ENCODE measurements at places on chromosomes 6 and 20.

- no peak for DNase-seq
Measured at GRCh38 chr20:38941726-38942389, 15.6 kb downstream of the FAM83D start.

DNA sequence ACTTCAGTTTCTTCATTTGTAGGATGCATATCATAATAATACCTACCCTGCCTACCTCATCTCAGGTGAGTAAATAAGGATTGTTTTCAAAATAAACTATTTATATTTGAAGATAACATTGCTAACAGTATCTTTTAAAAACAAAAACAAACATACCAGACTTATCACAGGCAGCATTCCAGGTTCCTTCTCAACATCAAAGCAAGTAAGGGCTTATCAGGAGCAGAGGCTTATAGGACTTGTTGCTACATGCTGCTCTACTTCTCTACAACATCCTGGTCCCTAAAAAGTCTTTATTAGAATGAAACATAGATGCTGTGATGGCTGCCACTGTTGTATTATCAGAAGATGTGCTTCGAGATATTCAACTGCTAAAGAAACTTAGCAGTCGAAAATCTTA is 149.2 kb upstream of the PRDM1 start:
- DNase-seq = no peak

GRCh38 chr6:135008072-135008940 is 46.3 kb downstream of the HBS1L start:
- no peak for DNase-seq

DNA sequence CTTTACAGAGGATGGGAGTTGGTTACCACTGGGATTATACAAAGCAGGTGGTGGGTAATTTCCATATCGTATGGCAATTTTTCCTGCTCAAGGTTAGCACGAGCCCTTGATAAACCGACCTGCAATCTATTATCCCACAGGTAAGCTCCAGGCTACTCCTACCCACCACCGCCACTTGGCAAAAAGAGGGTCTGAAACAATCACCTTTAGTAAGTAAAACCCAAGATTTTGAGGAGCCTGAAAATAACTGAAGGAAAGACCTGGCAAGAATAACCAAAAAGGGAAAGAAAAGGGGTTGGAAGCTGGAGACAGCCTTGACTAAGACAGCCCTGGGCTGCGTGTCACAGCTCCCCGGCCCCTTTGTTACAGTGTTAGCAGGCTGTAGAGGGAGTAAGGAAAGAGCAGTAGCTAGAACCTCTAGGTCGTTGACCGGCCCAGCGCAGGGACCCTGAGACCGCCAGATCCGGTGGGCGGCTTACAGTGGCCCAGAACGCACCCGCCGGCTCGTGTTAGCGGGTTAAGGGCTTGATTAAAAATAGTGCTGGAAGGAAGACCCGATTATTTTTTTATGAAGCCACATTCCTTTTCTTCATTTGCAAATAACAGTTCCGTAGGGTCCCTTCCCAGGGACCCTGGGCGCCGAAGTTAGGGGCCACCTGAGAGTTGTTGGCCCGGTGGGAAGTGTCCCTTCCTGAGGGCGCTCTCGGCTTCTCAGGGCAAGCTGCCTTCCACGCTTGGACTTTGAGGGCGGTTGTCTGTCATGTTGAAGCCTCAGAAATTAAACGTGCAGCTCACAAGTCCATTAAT is 30.5 kb downstream of the TFAP2B start:
- no peak for DNase-seq

- no peak for DNase-seq
Measured at GRCh38 chr20:48574383-48574782, 253.4 kb downstream of the PREX1 start.

DNA sequence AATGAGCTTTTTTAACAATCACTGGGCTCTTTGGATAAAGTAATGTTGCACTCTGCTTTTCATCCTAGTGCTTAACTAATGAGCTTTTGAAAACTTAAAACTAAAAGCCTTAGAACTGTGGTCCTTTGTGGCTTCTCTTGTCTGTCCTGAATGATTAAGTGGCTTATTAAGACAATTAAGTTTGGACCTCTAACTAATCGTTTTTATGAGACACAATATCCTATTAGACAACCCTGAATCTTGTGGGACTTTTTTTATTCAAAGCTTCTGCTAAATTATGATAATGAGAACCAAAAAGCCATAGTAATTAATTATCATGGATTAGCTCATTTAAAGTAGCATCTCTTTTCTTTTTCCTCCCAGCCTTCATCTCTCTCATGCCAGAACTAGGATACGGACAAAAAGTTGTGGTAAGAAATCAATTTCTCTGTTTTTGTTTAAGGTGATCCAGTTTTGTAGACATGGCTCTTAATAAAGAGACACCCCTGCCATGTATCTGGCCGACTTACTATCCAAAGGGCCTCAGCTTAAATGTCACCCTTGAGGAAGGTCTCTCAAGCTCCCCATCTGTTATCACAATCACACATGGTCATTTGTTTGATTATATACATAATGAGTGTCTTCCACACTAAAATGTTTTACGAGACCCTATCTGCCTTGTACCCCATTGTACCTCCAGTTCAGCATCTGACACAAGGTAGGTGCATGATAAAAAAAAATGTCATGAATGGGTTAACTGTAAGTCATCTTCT is 384.4 kb upstream of the IRAK1BP1 start:
- DNase-seq = no peak

- DNase-seq = no peak
Measured at GRCh38 chr6:14874975-14875480, 370.8 kb upstream of the JARID2 start.

DNA sequence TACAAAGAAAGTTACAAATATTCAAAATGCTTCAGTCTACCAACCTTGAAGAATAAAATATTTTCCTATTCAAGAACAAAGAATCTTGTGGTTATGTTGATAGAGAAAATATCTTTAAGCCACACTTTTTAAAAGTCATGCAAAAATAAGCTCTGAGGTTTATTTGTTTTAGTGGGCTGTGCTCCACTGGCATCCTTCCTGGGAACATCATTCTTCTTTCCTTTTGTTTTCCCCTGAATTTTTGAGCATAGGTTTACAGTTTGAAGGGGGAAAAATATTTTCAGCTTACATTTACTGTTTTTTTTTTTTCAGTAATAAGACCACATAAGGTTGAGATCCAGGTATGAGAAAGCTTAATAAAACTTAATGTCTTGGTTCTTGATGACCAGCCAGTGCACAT is 72.0 kb upstream of the BACH2 start:
- no peak for DNase-seq

DNA sequence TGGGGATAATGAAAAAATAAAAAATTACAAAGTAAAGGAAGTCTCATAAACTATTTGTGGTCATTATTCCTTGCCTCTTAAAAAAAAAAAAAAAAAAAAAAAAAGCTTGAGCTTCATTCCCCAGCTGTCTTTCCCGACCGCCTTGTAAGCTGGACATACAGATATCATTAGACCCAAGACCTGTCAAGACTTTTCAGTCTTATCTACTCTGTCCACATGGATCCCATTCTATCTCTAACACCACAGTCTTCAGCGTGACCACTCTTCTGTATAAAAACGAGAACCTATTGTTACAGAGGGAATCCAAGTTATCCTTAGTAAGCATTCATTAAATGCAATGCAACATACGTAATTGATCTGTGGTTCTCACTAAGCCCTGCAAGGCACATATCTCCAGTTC is 423.5 kb downstream of the MEI4 start:
- no peak for DNase-seq

- DNase-seq = no peak
Measured at GRCh38 chr20:25012616-25013189, 20.2 kb upstream of the APMAP start.

DNA sequence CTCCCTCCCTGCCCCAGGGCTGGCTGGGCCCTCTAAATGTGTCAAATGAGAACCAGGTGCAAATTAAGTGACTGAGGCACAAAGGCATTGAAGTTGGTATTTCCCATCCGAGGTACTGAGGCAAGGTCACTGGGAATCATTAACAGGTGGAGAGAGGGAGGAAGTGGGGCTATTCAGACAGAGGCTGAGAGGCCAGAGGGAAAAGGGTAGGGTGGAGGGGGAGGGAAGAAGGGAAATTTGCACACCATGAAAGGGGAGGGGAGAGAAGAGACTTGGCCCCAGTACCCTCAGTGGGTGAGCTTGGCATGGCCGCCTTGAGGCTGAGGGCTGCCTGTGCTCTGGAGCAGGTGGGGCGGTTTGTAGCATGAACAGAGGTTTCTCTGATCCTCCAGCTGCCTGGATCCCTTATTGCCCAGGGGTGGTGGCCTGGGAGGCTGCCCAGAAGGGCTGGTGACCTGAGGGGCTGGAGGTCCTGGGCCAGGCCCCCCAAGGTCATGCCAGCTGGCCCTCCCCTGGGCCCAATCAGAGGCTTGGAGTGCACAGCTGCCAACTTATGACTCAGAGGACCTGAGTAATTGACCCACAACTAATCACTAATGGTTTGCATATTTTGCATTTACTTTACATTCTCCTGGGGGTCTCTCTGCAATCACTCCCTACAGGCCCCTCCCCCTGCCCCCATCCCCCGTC is 40.3 kb upstream of the ZFAND3 start:
- no peak for DNase-seq

- no peak for DNase-seq
Measured at GRCh38 chr20:8647961-8648441, 420.9 kb upstream of the PLCB4 start.

DNA sequence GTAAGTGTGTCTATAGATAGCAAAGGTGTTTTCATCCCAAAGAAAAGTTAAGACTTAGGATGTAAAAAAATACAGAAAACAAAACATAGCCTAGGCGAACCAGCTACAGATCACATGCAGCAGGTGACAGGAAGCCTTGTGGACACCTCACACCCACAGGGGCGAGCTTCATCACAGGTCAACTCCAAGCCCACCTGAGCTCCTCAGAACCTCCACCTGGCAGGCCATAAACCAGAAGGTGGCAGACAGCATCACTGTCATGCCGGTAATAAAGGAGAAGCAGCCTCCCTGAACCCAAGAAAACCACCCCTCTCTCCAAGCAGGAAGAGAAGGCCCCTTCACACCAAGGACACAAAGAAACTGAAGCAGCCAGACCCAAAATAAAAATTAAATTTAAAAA is 1.0 kb downstream of the RALGAPA2 start:
- DNase-seq = no peak

DNA sequence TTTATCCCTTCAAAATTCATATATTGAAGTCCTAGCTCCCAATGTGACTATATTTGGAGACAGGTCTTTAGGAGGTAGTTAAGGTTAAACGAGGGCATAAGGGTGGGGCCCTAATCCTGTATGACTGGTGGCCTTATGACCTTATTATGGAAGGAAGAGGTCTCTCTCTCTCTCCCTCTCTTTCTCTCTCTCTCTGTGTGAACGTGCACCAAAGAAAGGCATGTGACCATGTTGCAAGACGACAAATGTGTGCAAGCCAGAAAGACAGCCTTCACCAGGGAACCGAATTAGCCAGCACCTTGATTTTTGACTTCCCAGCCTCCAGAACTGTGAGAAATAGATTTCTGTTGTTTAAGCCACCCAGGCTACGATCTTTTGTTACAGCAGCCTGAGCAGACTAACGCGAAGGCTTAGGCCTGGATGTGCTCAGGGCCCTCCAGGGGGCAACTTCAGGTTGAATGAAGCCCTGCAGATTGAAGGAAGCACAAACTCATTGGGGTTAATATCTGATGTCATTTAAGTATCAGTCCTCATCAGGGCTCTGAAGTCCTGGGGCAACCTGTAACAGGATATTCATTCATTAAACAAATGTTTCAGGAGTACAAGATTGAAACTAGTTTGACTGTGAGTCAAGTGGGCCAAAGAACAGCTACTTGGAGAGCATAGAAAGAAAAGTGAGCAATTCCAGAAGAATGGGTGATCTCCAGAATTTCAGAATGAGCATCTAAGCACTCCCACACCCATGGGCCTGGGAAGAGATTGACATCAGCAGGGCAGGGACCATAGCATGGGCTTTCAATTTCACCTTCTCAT is 157.4 kb upstream of the TNFAIP3 start:
- DNase-seq = no peak

- DNase-seq = no peak
Measured at GRCh38 chr6:65803186-65803585, 96.2 kb upstream of the EYS start.

GRCh38 chr20:42083280-42083679 is 465.1 kb upstream of the CHD6 start:
- no peak for DNase-seq

DNA sequence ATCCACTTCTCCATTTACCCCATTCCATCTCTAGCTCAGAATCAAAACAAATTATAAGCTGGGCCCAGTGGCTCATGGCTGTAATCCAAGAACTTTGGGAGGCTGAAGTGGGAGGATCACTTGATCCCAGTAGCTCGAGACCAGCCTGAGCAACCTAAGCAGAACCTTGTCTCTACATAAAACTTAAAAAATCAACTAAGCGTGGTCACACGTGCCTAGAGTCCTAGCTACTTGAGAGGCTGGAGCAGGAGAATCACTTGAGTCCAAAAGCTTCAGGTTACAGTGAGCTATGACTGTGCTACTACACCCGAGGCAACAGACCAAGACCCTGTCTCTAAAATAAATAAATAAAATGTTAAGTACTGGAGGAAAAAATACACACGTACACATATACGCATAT is 74.7 kb upstream of the RUNX2 start:
- DNase-seq = no peak

GRCh38 chr6:6752129-6752528 is 163.6 kb downstream of the LY86 start:
- no peak for DNase-seq

- DNase-seq = no peak
Measured at GRCh38 chr20:38202153-38202981, 37.3 kb upstream of the TGM2 start.

DNA sequence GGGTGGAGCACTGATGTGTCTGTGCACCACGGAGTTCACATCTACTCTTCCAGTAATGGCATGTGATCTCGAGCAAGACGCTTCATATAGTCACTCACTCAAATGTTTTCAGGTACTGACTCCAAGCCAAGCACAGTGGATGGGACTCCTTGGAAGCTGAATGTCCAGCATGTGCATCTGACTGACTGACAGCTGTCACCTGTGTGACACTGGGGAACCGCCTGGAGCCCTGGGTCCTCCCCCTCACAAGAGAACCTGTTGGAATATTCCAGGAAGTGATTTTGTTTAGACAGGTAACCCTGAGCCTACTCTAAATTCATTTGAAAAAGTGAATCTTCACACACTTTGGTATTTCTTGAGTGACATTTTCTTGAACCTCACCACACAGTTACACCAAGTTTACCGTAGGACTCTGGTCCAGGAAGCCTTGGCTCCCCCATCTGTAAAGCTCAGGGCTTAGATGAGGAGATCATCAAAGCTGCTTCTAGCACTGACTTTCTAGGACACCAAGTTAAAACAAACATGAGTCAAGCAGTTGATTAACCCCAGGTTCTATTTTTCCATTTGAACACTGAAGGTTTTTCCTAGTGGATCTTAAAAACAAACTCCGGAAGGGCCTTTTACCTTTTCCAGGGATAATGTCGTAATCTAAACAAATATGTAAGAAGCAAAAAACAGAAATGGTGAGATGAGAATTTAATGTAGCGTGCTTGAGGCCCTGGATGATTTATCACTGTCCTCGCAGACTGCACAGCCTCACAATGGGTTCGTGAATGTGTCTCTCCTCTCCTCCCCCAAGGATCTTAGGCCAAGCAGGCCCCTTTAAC is 50.1 kb downstream of the EDN3 start:
- DNase-seq = no peak

- no peak for DNase-seq
Measured at GRCh38 chr6:21295506-21296240, 297.9 kb upstream of the SOX4 start.

GRCh38 chr6:149064660-149065015 is 252.9 kb upstream of the TAB2 start:
- DNase-seq = peak; percentile 23
